ENCODE measurements at places on chromosomes 16 and 17.

GRCh38 chr16:11109566-11109965 is 146.4 kb downstream of the SOCS1 start:
- no peak for DNase-seq

DNA sequence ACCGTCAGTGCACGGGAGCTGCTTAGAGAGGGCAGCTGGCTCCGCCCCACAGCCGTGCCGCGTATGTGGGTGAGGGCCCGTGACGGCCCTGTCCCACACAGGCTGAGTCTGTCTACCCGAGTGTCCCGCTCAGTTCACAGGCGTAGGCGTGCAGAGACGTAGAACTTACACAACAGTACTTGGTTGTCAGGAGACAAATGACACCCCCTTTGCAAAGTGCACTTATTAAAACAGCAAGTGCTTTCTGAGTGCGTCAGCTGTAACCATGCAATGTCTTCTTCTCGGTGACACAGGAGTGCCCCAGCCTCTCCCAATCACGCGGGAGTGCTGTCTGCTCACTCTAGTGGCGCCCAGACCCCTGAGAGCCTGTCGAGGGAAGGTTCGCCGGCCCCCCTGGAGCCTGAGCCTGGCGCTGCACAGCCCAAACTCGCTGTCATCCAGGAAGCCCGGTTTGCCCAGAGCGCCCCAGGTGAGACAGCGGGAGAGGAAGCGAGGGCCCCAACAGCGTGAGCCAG is 64.2 kb downstream of the FOXK2 start:
- no peak for DNase-seq

- DNase-seq, result no peak
Observed at GRCh38 chr17:82108961-82109475, 11.0 kb upstream of the FASN start.

GRCh38 chr16:1790611-1791255 is 2.8 kb downstream of the IGFALS start:
- DNase-seq, result no peak

DNA sequence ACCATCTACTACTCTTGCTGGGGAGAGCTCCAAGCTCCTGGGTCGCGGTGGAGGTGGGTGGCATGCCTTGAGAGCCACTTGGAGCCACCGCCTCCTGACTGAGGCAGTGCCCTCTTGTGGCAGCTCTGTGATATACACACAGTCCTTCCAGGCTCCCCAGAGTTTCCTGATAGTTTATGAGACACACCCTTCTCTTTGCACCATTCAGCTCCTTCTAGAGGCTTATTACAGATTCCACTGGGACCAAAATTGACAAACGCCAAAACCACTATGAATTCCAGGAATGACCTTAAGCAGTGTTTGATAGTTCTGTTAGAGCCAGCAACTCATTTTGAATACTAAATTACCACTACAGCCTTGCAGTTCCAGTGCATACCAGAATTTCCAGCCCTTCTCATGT is 170.1 kb upstream of the CDH13 start:
- peak; percentile 2 for DNase-seq

- no peak for DNase-seq
Observed at GRCh38 chr16:31505483-31505882, 2.7 kb downstream of the RUSF1 start.

DNA sequence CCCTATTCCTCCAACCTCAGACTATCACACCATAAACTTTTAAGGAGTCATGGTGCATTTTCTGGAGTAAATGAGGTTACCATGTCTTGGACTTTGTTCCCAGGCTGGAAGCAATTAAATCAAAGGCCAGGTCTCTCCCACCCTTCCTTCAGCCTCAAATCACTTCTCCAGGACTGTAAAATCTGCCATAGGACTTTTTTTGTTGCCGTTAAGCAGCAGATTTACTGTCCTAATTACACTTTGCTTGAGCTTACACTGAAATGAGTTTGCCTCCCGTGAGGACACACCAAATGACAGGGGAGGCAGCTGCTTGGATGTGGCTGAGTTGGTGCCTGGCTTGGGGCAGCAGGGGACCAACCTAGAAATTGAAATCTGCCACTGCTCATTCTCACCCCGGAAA is 14.7 kb downstream of the DCAKD start:
- DNase-seq, result no peak

DNA sequence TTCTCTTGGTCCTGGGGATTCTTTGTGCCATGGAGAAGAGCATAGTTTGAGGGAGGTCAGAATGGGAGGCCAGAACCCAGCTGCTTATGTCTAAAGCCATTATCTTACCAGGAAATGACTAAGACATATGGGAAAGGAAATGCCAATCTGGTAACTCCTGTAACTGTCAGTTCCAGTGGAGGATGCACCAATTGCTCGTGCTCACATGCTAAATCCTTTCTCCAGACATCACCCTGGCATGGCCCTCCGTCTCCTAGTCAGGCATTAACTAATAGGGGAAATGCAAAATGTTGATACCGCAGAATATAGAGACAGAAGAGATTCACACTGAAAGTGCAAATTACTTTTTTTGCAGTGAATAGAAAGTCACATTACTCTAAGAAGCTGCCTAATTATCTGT is 255.6 kb upstream of the HSBP1 start:
- no peak for DNase-seq

- DNase-seq, result no peak
Observed at GRCh38 chr17:75877752-75878173, 618 bp downstream of the TRIM47 start.

DNA sequence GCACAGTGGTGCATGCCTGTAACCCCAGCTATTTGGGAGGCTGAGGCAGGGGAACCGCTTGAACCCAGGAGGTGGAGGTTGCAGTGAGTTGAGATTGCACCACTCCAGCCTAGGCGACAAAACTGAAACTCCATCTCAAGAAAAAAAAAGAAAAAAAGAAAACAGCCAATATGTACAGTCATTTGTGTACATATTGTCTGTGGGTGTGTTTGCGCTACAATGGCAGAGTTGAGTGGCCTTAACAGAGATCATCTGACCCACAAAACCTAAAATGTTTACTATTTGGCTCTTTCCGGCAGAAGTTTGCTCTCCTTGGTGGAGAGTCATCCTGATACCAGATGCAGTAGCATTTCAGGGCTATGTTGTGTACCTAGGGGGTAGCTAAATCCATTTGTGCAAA is 57.9 kb downstream of the ARSG start:
- no peak for DNase-seq

- no peak for DNase-seq
Observed at GRCh38 chr17:3447625-3448024, 14.0 kb upstream of the OR1E2 start.

DNA sequence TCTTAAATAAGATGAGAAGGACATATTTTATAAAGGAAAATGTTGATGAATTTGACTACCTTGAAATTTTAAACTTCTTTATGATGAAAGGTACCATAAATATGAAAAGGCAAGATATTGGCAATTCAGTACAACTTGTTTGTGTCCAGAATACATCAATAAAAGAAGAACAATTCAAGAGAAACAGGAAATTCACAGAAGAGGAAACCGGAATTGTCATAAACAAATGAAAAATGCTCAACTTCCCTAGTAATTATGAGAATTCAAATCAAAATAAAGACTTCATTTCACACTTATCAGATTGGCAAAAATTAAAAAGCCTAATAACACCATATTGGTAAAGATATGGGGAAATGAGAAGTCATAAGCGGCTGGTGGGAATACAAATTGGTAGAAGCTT is 54.3 kb downstream of the WSB1 start:
- DNase-seq, result no peak

- DNase-seq, result no peak
Observed at GRCh38 chr16:54075446-54075845, 211.1 kb downstream of the IRX3 start.

GRCh38 chr16:78209951-78210661 is 110.7 kb downstream of the WWOX start:
- DNase-seq, result no peak

DNA sequence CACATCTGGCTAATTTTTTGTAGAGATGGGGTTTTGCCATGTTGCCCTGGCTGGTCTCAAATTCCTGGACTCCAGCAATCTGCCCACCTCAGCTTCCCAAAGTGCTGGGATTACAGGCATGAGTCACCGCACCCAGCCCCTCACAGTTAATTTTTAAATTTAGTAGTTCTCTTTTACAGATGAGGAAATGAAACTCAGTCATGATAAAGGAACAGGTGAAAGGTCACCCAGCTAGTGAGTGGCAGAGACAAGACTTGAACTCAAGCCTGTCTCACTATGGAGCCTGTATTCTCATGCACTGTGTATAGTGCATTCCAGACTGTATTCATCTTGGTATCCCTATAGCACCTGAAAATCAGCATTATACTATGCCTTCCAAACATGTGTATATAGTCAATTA is 77.1 kb upstream of the WSB1 start:
- no peak for DNase-seq

DNA sequence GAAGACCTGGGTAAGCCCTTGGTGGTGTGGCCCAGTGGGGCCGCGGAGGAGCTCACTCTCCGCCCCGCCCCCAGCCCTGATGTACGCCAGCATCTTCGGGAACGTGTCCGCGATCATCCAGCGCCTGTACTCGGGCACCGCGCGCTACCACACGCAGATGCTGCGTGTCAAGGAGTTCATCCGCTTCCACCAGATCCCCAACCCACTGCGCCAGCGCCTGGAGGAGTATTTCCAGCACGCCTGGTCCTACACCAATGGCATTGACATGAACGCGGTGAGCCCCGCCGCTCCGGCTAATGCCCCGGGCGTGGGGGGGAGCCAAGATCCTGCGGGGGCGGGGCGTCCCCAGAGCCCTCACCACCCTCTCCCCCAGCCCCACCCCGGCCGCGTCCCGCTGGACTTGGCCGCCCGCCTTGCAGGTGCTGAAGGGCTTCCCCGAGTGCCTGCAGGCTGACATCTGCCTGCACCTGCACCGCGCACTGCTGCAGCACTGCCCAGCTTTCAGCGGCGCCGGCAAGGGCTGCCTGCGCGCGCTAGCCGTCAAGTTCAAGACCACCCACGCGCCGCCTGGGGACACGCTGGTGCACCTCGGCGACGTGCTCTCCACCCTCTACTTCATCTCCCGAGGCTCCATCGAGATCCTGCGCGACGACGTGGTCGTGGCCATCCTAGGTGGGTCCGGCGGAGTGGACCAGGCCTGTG is 12.1 kb upstream of the DCAF7 start:
- no peak for DNase-seq

GRCh38 chr17:12554251-12554650 is 111.4 kb upstream of the MYOCD start:
- no peak for DNase-seq

GRCh38 chr16:80693553-80693952 is 110.8 kb downstream of the CDYL2 start:
- no peak for DNase-seq

GRCh38 chr16:69367980-69368379 is 16.4 kb upstream of the TMED6 start:
- DNase-seq, result no peak

DNA sequence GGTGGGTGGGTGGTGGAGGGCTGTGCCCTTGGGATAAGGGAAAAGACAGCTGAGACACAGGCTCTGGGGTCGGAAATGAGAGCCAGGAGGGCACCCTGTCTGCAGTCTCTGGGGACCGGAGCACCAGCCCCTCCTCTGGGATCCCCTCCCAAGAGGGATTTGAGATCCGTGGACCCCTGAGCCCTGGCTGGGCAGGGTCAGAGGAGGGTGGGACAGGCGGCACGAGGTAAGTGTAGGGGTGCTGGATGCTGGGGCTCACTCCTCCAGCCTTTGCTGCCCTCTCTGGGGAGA is 425 bp downstream of the SGSH start:
- DNase-seq, result no peak

- DNase-seq, result no peak
Observed at GRCh38 chr17:2939714-2940351, 123.6 kb downstream of the OR1D5 start.

DNA sequence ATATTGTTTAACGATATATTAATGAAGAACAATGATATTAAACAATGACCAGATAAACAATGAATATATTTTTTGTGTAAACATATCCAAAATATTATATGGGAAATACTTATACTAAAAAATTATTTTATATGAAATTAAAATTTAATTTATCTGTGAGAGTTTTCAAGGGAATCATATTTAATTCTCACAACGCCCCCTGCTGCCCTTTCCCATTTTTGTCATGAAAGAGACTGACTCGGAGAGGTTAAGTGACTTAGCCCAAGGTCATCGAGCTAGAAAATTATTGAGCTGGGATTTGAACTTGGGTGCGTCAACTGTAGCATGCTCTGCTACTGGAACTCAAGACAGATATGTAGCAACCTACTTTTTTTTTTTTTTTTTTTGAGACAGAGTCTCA is 7.2 kb upstream of the MYCBPAP start:
- no peak for DNase-seq

GRCh38 chr16:85259832-85260167 is 147.5 kb upstream of the CIBAR2 start:
- DNase-seq, result no peak

DNA sequence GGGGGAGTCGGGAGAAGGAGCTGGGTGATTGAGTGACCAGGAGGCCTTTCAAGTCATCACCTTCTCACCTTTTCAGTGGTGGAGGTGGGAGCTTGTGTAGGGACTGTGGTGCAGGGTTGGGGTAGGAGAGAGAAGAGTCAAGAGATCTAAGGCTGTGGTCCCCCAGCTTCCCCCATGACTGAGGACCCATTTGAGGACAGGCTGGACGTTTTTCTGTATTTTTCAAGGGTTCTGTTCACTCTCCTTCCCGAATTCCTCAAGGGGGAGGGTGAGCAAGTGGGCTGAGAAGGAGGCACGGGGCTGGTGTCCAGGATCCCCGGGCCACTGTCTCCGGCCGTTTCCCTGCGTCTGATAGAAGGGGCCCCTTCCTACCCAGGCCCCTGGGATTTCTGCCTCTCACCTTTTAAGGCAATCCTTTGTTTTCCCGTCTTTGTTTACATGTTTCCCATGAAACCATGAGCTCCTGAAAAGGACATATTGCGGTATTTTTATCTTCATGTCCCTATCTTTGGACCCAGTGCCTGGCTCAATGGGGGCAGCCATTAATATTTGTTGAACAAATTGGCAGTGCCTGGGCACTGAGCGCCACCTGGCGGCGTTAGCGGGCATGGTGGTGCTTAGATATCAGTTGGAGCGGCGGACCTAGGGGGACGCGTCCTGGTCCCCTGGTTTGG is 9.2 kb upstream of the CD300A start:
- DNase-seq, result peak; percentile 44

- DNase-seq, result no peak
Observed at GRCh38 chr16:87681981-87682570, 79.8 kb downstream of the JPH3 start.

DNA sequence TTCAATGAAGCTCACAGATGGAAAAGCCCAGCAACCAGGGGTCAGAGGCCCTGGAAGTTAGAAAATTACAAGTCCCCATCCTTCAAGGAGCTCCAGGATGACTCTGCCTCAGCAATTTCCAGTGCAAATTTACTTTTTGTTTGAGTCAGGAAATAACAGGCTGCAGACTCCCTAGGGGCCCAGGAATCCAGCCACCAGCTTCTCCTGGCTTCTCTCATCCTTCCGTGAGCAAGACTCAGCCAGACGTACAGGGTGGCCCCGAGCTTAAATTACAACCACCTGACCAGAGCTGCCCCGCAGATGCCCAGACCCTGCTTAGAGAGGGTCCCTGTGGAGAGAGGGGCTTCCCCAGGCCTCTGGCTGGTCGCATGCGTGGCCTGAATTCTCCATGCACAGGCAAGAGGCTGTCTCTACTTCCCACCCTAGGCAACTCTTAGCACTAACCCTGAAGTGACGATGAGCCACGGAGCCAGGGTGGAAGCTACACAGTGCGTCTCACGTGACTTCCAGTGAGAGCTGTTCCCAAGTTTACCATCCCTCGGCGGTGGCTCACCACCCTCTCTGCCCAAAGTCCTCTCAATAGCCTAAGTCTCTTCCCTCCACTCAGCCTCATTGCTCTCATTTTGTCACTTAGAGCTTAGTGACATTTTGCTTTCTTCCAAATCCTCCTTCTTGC is 27.1 kb downstream of the GPR142 start:
- no peak for DNase-seq

Measured in NCI-H1048 (cell line).